Calu3 (cell line): ENCODE measurements at places on chromosomes 5 and 9.

GRCh38 chr9:72022841-72023240 is 37.6 kb downstream of the C9orf57 start:
- no peak for DNase-seq

DNA sequence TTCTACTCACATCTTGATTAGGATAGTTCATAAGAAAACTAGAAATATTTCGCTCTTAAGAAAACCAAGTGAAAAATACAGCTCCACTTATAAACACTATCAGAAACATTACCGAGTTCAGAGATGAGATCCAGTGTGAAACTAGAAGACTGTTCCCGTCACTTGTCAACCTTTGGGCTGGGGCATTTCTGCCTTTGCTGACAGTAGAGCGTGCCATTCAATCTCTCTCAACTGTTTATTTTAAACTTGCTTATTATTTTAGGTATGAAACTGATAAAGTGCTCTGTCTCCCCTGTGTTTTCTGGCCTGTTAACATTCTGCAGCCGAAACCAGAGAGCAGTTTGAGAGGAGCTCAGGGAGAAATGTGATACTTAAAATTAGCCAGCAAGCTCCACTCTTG is 16.7 kb downstream of the MRRF start:
- DNase-seq: no peak

- no peak for DNase-seq
Measured at GRCh38 chr5:163631856-163632255, 126.4 kb downstream of the MAT2B start.

- DNase-seq: peak; percentile 23
Measured at GRCh38 chr5:172389578-172390112, 64.7 kb downstream of the SH3PXD2B start.

GRCh38 chr5:123371575-123372179 is 51.5 kb downstream of the CEP120 start:
- peak; percentile 77 for DNase-seq

DNA sequence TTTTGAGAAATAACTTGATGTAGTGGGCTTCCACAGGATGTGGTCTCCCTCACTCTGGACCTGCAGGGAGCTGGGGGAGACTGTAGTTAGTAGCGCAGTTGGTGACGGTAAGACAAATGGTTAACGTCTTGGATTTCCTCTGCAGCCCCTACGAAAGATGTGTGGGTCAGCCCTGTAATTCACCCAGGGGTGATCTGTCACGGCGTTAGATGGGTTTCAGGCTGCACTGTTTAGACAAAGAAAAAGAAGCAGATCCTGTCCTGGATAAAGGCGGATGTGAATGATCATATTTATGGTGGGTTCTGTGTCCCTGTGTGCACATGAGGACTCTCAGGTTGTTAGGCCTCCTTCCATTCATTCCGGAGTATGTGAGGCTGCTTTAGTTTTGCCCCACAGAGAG is 142.0 kb upstream of the SLC28A3 start:
- DNase-seq: no peak

- no peak for DNase-seq
Measured at GRCh38 chr9:29183971-29184370, 1610.7 kb upstream of the C9orf72 start.

GRCh38 chr9:36358486-36358885 is 41.6 kb downstream of the RNF38 start:
- DNase-seq: no peak

DNA sequence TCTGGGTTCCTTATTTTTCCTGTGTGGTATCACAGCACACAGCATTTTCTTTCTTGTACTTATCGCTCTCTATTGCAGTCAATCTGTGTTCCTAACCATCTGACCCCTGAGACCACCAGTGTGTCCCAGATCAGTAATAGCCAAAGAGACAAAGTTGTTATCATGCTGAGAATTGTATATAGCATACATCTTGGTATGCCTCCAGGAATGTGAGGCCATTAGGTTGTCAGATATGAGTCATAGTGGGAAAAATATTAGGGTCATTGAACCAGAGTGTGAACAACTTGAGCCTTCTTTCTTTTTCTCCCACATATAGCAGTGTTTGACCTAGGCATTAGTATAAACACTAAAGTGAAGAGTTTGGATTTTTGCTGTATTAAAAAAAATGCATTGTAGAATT is 106.3 kb downstream of the NDUFAF2 start:
- DNase-seq: no peak

- DNase-seq: no peak
Measured at GRCh38 chr9:130995086-130996011, 13.6 kb upstream of the LAMC3 start.

GRCh38 chr5:118007262-118007661 is 981.1 kb downstream of the DTWD2 start:
- no peak for DNase-seq

GRCh38 chr5:176541338-176542134 is 4.3 kb upstream of the RNF44 start:
- peak; percentile 72 for DNase-seq

- DNase-seq: no peak
Measured at GRCh38 chr5:98492258-98492657, 281.2 kb upstream of the RGMB start.

- no peak for DNase-seq
Measured at GRCh38 chr5:22776285-22776684, 76.9 kb downstream of the CDH12 start.

GRCh38 chr9:126788046-126788445 is 16.8 kb upstream of the ZBTB43 start:
- no peak for DNase-seq

DNA sequence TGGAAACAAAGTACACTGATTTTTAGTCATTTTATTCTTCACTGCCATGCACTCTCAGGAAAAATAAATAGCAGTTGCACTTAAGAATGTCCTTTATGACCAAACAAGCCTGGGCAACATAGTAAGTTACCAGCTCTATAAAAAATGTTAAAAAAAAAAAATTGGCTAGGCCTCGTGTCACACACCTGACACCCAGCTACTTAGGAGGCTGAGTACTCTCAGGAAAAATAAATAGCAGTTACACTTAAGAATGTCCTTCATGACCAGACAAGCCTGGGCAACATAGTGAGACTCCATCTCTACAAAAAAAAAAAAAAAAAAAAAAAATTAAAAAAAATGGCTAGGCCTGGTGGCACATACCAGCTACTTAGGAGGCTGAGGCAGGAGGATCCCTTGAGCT is 304.6 kb downstream of the SLCO4C1 start:
- no peak for DNase-seq

DNA sequence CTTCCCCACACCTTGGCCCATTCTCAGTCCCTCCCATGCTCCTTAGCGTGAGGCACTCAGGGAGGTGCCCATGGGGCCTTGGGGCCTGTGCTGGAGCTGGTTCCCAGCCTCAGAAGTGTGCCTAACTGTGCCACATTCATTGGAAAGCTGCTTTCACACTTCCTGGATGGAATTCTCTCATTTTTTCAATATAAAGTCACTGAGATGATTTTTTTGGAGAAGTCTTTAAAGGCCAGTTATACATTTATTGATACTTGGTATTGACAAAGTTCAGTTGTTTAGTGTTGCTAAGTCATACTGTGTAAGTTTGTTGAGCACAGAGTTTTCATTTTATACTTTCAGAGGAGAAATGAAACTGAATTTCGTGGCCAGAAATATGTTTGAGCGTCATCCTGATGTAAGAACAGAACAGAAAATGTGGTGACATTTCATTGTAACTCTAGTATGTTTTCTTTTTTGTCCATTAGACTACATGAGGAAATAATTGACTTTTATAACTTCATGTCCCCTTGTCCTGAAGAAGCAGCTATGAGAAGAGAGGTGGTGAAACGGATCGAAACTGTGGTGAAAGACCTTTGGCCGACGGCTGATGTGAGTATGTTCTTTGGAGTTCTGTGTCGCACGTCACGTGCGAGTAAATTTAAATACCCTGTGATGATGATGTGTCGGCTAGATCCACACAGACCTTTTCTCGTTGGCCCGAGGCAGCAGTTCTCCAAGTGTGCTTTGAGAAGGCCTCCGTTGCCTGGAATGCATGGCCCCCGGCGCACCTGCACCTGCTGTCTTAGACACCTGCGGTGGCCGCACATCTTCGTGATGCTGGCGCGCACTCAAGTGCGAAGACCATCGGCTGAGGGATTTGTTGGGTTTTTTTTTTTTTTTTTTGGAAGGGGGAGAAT is 24.1 kb downstream of the TENT4A start:
- no peak for DNase-seq

DNA sequence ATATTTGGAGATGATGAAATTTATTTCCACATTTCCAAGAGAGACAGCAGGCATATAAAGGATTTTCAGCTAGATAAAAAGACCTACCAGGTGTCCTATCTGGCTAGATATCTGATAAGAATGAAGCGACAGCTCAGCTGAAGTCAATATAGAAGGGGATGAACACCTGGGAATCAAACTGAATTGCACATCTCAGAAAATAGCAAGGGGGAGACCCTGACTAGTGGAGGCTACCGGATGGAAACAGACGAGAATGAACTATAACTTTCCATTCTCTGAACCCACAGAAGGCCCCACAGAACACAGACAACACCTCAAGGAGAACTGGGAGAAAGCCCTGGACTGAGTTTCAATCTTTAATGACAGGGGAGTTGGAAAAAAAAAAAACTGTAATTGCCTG is 51.1 kb downstream of the CPLANE1 start:
- DNase-seq: no peak

GRCh38 chr5:135670588-135670987 is 91.8 kb upstream of the CXCL14 start:
- DNase-seq: no peak

DNA sequence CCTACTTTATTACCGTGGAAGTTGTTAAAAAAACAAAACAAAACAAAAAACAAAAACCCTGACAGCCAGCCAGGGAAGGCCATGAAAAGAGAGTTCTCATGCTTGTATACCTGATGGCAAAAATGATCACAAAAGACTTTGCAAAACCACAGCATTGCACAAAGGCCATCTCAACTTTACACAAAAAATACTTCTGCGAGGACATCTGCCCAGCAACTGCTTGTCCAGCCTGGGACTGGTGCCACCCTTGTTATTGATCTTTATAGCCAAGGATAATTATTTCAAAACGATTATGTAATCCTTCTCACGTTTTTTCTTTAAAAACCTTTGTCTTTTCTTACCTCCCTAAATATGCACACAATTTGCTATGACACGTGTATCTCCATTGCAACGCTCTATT is 42.2 kb upstream of the SLC28A3 start:
- no peak for DNase-seq

- no peak for DNase-seq
Measured at GRCh38 chr9:14441976-14442651, 128.2 kb upstream of the NFIB start.

- no peak for DNase-seq
Measured at GRCh38 chr5:2566284-2566683, 185.2 kb downstream of the IRX2 start.

GRCh38 chr5:173512637-173513435 is 103.6 kb downstream of the BOD1 start:
- DNase-seq: no peak

DNA sequence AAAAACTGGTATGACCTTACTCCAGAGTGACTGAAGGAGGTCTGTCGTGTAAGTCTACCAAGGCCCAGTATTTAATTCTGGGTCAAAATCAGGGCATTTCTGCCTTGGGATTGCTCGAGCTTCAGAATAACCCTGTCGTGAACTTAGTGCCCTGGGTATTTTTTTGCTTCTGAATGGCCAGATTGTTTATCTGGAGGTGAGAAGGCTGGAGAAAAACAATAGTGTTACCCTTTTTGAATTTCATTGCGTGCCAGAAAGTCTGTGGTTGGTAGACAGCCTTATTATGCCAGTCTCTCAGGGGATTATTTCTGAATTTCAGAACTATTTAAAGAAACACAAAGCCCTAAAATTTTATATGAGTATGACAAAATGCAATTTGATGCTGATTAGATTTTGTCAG is 323.4 kb downstream of the CSNK1G3 start:
- no peak for DNase-seq

GRCh38 chr5:67297376-67297775 is 100.8 kb upstream of the CD180 start:
- DNase-seq: no peak

DNA sequence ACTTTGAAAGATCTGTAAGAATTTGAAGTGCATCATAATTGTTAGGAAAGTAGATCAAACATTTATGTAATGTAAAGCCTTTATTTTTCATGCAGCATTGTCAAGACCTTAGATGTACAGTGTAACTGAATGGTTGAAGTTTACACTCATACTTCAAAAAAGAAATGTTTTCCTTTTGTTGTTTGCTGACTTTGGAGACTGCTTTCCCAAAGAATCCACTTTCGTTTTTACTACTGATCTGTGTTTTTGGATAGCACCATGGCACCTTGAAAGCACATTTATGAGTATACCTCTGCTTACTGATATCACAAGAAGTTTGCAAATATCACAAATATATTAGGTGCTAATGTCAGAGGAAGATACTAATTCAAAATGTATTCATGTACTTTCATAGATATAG is 50.0 kb downstream of the PIP5K1B start:
- DNase-seq: no peak

GRCh38 chr9:13896922-13897835 is 416.8 kb downstream of the NFIB start:
- no peak for DNase-seq

GRCh38 chr5:176868126-176868525 is 31.0 kb downstream of the HK3 start:
- no peak for DNase-seq

DNA sequence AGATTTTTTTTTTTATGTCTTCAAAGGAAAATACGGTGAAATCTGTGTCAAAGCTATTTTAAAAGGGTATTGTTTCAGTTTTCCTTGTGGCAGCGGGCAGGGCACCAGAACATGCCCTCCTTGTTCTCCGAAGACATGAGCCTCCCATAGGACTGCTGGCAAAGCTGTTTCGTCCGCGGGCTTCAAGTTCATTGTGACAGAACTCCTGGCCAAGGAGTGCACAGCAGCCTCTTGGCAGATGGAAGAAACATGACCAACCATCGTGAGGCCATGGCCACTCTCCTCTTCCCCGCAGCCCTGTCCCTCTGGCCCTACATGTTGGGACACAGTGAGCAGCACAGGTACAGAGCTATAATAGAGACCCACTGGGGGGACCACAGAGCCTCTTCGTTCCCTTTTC is 99.5 kb downstream of the AOPEP start:
- no peak for DNase-seq

- DNase-seq: peak; percentile 17
Measured at GRCh38 chr5:68225911-68226545, 10.5 kb downstream of the PIK3R1 start.

DNA sequence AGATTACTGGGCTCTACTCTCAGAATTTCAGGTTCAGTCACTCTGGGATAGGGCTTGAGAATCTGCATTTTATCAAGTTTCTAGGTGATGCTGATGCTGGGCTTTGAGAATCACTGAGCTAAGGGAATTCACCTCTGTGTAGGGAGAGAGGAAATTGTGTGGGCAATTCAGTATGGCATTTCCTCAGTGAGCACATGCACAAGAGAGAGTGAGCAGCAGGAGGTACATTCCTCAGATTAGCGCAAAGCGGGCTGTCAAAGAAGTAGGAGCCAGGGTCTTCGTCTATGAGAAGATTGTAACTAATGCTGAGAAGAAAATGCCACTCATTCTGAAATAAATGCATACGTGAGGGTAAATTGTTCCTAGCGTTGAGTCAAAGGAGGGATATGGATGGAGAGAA is 175.9 kb downstream of the KIF4B start:
- DNase-seq: no peak
